ENCODE measurements at places on chromosomes 2 and 18.

DNA sequence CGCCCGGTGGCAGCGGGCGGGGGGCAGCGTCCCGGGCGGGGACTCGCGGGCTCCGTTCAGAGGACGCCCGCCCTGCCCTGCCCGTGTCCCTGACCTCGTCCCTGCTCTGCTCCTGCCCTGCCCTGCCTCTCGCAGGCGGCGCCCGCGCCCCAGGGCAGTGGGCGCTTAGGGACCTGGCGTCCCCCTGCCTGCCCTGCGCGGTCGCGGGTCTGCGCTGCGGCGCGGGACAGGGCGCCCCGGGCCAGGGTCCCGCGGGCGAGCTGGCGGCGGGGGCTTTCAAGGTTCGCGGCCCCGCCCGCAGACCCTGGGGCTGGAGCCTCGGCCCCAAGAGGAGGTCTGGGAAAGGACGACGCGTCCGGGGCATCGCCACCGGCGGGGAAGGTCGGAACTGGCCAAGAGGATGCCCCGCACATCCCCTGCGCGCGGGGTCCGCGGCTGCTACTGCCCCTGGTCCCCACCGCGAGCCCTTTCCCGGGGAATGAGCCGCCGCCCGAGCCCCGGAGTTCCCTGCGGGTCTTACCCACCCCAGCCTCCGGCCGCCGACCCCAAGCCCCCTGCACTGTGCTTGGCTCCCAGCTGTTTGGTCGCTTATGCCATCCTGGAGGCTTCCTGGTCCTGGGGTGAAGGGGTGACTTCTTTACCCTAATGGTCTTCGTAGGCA, 679 bp downstream of the RNF144A start:
- DNase-seq, result no peak

DNA sequence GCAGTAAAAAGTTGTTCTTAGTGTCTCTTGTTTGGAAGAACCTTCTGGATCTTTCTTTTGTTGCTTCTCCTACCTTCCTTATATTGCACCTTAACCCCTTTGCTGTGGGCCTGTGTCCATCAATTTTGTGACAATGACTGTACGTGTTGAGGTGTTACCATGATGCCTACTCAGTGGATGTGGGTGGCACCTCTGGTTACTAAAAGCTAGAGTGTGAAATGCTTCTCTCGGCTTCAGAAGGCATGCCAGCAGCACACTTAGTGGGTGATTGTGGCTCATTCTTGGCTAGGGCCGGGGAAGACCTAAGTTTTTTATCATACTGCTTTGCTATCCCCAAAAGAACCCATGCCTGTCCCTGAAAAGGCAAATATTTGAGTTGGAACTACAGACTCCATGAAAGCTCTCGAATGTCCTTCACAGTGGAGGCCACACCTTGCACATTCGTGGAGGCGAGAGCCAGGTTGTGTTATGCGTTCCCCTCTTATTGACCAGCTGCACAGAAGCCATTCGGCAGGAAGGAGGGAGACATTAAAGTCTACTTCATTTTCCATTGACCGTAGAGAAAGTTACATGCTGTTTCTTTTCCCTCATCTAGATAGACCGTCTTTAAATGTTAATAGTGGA, 513.2 kb upstream of the RAB12 start:
- no peak for DNase-seq

DNA sequence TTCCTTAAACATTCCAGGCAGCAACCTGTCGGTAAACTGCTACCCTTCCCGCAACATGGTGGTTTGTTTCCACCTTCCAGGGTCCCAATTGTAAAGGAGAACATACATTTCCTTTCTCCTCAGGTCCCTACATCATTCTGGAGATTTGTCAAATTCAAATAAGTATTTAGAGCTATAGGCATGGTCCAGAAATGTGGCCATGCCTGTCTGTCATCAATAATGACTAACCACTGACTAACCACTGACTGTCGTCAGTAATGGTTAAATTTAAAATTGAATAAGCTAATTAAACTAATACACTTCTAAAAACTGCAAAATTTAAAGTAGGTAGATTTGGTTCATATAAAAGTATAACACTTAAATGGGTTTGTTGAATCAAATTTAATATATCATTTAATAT, 984.0 kb upstream of the SLC39A10 start:
- DNase-seq, result no peak

DNA sequence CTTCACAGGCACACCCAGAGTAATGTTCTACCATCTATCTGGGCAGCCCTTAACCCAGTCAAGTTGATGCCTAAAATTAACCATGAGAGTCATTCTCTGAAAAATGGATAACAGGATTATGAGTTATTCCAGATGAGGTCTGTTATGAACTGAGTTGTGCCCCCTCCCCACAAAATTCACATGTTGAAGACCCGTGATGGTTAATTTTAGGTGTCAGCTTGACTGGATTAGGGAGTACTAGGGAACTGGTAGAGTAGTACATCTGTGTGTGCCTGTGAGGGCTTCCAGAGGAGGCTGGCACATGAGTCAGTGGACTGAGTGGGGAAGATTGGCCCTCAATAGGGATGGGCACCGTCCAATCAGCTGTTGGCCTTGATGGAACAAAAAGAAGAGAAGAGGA, 110.4 kb upstream of the MYCN start:
- DNase-seq, result no peak

DNA sequence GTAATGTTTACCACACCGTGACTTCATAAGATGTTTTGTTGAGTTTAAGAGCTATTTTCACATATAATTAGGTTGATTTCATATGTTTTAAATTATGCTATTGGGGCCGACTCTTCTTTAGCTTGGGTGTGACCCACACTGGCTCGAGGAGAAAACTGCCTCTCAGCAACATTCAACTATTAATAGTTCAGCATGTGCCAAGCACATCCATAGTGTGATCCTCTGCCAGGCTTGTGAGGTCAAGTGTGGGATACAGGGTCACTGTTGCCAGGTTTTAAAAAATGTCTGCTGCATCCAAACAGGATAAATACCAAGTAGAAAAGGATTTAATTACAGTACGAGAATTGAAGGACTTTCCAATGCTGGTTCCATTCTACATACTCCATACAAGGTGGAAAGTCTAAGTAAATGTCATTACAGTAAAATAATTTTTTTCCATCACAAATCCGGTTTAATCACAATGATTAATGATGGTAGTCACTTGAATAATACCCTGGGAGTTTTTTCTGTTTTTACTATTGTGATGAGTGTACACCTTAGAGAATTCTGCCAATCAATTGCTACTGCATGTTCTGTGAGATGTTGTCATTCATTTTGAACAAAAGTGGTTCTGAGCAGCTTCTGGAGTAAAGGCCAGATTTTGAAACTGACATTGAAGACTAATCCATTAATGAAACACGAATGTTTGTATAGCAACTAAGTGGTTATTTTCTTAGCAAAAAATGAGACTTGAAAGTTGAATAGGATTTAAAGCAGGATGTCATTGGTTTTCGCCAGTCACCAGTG, 84.5 kb downstream of the ABI2 start:
- DNase-seq, result no peak

GRCh38 chr2:241309684-241310117, 5.8 kb downstream of the HDLBP start:
- peak; percentile 57 for DNase-seq

DNA sequence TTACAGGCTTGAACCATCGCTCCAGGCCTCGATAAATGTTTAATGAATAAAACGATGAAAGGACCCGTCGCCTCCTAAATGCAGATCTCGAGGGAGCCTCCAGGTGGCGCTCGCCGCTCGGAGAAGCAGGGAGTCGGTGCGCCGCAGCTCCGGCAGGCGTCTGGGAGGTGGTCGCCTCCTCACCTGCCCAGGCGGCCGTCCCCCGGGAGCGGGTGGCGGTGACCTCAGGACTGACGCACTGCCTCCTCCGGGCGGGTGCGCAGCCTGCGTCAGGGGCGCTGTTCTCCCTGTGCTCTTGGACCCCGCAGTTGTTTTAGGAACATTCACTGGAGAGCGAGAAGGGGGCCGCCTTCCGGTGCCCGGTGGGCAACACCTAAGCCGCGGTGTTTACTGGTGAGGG, 38.6 kb upstream of the POLE4 start:
- DNase-seq, result peak; percentile 52

DNA sequence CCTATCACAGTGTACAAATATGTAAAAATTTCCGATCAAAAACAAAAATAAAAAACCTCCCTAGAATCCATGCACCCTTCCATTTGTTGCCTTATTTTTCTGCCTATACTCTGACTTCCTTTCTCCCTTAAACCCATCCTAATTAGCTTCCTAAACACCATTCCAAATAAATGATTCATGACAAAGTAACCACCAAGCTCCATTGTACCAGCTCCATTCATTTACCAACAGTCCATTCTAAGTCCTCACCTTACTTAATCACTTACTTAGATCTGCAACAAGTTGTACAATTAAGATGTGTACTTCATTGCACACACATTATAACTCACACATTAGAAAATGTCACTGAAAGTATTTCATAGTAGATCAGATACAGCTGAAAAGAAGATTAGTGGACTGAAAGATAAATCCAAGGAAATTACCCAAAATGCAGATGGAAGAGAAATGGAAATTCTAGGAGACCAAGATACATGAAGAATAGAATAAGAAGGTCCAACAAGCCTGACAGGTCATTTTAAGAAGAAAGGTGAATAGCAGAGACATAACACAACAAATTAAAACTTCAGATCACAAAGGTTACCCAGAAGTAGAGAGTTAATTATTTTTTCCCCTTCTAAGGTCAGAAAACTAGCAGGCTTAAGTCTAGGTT, 154.6 kb downstream of the DYM start:
- no peak for DNase-seq

GRCh38 chr2:65031341-65032018, 24.7 kb upstream of the CEP68 start:
- no peak for DNase-seq
